ENCODE measurements at places on chromosomes 2 and 18. TPM values are rescaled to one million over a fixed set of nuclear protein-coding genes. Genes with fewer than 3 reads are reported as not detected.

The ZBTB7C gene
- total RNA-seq: 0.46 TPM

The AKAIN1 gene
- total RNA-seq: not detected

The FN1 gene
- 31,457 TPM for total RNA-seq

The FAM237A gene
- total RNA-seq: not detected

The DOK6 gene
- total RNA-seq: 14.1 TPM

The GALR1 gene
- not detected for total RNA-seq

The SCYGR6 gene
- not detected for total RNA-seq

The GTF2A1L gene
- total RNA-seq: 3.8 TPM

The B4GALT6 gene
- total RNA-seq: 3.1 TPM

The ADRA2B gene
- 14.9 TPM for total RNA-seq

The ERBB4 gene
- 2.6 TPM for total RNA-seq

The CYP1B1 gene
- 92.9 TPM for total RNA-seq

The CREG2 gene
- 2.4 TPM for total RNA-seq

The CNDP1 gene
- not detected for total RNA-seq

The VAPA gene
- 256 TPM for total RNA-seq

The ADAM23 gene
- 28.9 TPM for total RNA-seq

The GREB1 gene
- 0.52 TPM for total RNA-seq

The MOCOS gene
- total RNA-seq: 5.6 TPM

The FAM110C gene
- total RNA-seq: 0.07 TPM

The SAG gene
- total RNA-seq: not detected

The PID1 gene
- total RNA-seq: 48.6 TPM

The CBLN2 gene
- total RNA-seq: 0.07 TPM

The ERICH2 gene
- 0.76 TPM for total RNA-seq

The ACTR3 gene
- total RNA-seq: 234 TPM

The EDAR gene
- not detected for total RNA-seq

The TM4SF20 gene
- total RNA-seq: not detected

The CSRNP3 gene
- total RNA-seq: 1.4 TPM

The CDCA7 gene
- 0.83 TPM for total RNA-seq

The FAM124B gene
- 0.33 TPM for total RNA-seq

The CYTIP gene
- 5.5 TPM for total RNA-seq

The ALKAL2 gene
- not detected for total RNA-seq

The BARD1 gene
- 13.6 TPM for total RNA-seq

The UGT1A7 gene
- total RNA-seq: 0.96 TPM

The LGALSL gene
- total RNA-seq: 7.4 TPM

The MLPH gene
- 14.2 TPM for total RNA-seq

The GRB14 gene
- 10.4 TPM for total RNA-seq

The KHK gene
- 0.98 TPM for total RNA-seq

The FBXO48 gene
- 0.39 TPM for total RNA-seq

The MDH1B gene
- 0.33 TPM for total RNA-seq

The XIRP2 gene
- total RNA-seq: not detected

The IGFBP2 gene
- total RNA-seq: 731 TPM

The CFAP221 gene
- 0.13 TPM for total RNA-seq

The TMEFF2 gene
- 3.3 TPM for total RNA-seq

The IAH1 gene
- total RNA-seq: 51.2 TPM

The RUFY4 gene
- total RNA-seq: not detected

The IL1R2 gene
- total RNA-seq: 0.13 TPM

The LCT gene
- 0.03 TPM for total RNA-seq
